ENCODE measurements at places on chromosomes 7 and 10.

- no peak for DNase-seq
Observed at GRCh38 chr7:1692515-1693418, 22.7 kb downstream of the ELFN1 start.

GRCh38 chr7:101428093-101428866 is 65.6 kb downstream of the COL26A1 start:
- no peak for DNase-seq

- DNase-seq, result no peak
Observed at GRCh38 chr10:16902606-16903005, 85.4 kb upstream of the RSU1 start.

DNA sequence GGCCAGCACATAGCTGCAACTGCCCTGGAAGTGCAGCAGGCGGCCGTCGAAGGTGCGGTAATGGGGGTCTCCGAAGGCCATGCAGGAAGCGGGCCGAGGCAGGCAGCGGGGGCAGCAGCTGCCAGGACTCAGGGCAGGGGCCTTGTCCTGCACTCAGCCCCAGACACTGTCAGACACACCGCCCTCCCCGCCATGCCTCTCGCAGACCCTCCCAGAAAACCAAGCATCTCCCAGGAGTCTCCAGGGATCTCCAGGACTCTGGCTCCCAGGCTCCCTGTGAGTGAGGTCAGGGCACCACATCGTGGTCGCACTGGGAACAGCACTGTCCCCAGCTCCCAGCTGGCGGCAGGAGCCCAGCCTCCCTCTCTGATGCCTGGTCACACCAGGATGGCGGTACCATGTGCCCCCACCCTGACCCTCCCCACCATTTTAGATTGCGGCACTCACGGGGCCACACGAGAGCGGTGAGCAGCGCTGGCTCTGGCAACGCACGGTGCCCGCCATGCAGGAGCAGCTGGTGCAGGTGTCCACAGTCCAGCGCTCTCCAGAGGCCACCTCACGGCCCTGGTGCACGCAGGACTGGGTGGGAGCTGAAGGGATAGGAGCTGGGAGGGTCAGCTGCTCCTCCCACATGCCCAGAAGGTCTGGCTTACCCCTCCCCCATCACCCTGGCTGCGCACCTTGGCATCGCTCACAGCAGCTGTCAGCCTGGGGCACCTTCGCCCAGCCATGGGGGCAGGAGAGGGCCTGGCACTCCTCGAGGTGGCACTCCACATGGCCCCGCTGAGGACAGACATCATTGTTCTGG is 17.5 kb downstream of the ATP6V1F start:
- DNase-seq, result peak; percentile 28

DNA sequence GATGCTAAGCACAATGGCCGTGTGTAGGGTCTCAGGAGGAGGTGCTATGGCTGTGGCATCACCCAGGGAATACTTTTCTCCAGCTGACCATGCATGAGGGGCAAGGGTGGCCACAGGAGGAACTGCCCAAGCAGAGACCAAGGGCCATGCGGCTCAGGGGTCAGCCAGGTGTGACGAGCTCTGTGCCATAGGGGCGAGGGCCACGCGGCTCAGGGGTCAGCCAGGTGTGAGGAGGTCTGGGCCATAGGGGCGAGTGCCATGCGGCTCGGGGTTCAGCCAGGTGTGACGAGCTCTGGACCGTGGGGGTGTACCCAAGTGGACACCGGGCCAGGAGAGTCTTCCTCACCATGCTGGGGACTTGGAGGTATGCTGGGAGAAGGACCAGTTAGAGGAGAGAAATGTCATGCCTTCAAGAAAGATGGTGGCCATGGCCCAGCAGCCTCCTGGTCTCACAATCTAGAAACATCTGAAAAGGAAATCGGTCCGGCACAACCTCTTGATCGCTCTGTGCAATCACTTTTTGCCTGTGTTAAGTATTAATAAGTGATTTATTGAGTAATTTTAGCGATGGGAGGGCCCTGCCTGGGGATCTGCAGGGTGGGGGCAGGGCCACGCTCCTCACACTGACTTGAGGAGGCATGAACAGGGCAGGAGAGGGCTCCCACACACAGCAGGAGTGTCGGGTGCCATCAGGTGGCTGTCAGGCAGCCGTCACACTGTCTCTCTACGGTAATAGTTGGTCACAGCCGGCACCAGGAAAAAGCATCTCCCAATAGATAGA is 265.0 kb downstream of the ADARB2 start:
- DNase-seq, result no peak

- DNase-seq, result no peak
Observed at GRCh38 chr7:55363386-55364170, 1.6 kb upstream of the LANCL2 start.

- no peak for DNase-seq
Observed at GRCh38 chr10:131092386-131092785, 219.1 kb downstream of the TCERG1L start.

DNA sequence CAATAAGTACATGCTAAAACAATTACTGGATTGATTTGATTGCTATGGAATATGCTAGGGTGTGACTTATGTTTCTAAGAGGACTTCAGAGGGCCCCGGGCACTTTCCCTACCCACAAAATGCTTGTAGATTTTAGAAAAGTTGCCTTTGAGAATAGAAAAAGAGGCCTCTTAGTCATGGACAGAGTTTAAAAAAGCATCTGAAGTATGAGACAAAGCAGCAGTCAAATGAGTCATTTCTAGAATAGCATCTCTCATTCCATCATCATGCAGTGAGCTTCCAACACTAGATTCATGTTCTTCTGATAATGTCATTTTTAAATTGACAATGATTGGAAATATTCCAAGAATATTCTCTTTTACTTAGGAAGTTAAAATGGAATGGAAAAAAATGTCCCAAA is 675.1 kb upstream of the PCDH15 start:
- no peak for DNase-seq

GRCh38 chr10:36759141-36759805 is 366.1 kb upstream of the ANKRD30A start:
- DNase-seq, result no peak

GRCh38 chr10:101643546-101643945 is 51.4 kb downstream of the FBXW4 start:
- no peak for DNase-seq

- no peak for DNase-seq
Observed at GRCh38 chr10:113889911-113890310, 35.5 kb downstream of the NHLRC2 start.

GRCh38 chr7:128100225-128100948 is 69.2 kb upstream of the LRRC4 start:
- no peak for DNase-seq

GRCh38 chr7:134632052-134632451 is 14.6 kb upstream of the BPGM start:
- no peak for DNase-seq

- DNase-seq, result no peak
Observed at GRCh38 chr7:815284-816216, 16.7 kb upstream of the SUN1 start.

GRCh38 chr10:3874990-3875841 is 90.2 kb upstream of the KLF6 start:
- no peak for DNase-seq

DNA sequence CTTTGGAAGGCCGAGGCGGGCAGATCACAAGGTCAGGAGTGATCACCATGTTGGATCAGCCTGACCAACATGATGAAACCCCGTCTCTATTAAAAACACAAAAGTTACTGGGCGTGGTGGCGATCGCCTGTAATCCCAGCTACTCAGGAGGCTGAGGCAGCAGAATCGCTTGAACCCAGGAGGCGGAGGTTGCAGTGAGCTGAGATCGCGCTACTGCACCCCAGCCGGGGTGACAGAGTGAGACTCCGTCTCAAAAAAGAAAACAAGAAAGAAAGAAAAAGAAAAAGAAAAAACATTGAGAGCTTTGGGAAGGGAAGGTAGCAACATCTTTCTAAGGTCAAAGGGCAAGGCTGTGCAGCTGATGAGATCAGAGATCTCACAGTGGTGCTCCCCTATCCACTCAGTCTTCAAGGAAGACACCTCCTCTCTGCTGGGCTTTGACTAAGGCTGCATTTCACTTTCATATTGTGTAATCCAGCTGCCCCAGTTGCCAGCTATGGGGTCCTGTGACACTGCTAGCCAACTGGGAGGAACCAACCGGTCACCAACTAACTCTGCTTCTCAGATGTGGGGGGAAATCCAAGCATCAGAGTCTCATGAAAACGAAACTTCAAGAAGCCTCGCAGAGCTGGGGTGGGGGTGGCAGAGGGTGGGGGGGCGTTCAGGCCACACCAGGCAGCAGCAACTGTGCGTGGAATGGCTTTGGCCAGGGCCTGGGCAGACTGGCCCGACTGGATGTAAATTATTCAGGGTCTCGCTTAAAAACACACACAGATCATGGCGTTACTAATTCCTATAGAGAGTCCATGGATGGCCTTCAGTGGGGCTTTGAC is 1.5 kb downstream of the IL15RA start:
- DNase-seq, result peak; percentile 22

DNA sequence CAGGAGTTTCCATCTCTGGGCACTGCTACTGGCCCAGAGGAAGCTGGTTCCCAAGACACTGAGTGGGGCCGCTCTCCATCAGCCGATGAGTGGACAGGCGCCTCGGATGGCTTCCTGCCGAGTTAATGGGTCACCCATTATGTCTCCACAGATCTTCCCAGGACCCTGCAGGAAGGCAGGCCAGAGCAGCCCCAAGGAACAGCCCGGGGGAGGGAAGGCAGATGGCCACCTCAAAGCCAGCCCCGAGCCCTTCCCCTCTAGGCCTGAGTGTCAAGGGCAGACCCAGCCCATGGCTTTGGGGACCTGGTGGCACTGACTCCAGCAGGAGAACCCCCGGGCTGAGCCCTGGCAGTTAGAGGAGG is 3.4 kb upstream of the LFNG start:
- no peak for DNase-seq

Data from C1 segment of cervical spinal cord (tissue), 14 donors.